ENCODE measurements at places on chromosomes 6 and 20. TPM values are rescaled to one million over a fixed set of nuclear protein-coding genes. Genes with fewer than 3 reads are reported as not detected.

DNA sequence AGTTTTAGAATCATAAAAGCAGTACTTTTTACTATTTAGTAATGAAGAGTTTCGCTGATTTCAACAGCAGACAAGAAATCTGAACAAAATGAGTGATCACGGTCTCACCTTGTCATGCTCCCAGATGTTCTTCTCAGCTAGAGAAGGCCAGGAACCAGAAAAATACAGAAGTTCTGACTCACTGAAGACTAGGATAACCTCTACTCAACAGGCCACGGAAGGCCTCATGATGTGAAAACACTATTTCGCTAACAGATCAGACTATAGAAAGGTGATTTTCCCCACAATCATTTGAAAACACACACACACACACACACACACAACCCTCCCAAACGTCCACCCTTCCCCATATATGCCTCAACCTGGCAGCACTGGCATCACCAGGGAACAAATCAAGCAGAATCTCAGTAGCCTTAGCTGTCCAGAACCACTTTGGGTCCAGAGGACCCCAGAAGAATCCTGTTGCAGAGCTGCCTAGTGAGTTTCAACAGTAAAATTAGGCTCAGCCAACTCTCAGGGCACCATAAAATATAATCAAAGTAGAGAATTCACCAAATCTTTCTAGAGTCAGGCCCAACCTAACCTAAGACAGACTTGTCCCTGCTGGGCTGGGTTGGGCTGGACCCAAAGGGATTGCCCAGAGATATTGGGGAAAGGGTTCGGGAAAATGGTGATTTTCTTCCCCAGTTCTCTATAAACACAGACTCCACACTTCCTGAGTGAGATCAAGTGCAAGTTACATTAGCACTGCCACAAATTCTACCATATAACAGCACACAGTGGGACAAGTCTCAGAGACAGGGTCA lies 7.9 kb downstream of the EXOC2 start:
- no peak for DNase-seq

GRCh38 chr6:56370127-56370540 lies 122.8 kb upstream of the COL21A1 start:
- DNase-seq, result no peak

GTF2H4 gene
- 73.8 TPM for total RNA-seq

- no peak for DNase-seq
These were observed 18.6 kb downstream of the CMTR1 start for GRCh38 chr6:37451441-37452193.

DNA sequence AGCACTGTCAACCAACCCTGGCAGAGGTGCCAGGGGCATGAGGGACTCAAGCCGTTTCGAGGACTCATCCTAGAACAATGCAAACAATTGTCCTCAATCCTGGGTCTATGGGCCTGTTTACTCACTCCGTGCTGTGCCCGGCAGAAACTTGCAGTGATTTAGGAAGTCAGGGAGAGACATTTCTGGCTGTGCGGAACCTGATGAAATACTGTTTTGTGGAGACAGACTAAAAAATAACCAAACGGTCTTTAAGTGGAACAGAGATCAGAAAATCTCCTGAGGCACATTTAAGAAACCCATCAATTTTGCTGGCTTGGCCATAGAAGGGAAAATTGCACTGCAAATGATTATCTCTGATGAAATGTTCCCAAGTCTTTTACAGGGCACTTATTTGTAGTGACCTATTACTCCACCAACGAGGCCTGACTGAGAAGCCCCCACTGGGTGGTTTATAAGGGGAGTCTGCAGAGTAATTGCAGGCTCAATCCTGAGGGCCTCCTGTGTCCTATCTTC lies 79.8 kb upstream of the KCNK16 start:
- DNase-seq, result no peak

DNA sequence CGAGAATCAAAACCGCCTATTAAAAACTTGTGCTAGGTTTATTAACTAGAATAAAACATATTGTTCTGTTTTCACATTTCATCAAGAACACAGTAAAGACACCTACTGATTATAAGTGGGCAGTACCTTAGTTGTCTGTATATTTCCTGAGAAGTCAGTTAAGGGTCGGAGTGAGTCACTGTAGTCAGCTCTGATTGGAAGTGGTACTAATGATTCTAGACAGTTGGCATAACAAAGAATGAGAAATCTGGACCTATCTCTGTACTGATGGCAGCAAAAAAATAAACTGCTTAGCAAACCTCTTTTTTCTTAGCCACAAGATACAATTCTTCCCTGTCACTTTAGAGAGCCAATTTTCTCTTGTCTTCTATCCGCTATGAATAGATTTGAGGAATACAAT lies 387.3 kb upstream of the ADGRB3 start:
- no peak for DNase-seq

CNR1 gene
- 0.63 TPM for total RNA-seq

SSTR4 gene
- not detected for total RNA-seq

GRCh38 chr20:46798430-46798829 lies 89.0 kb downstream of the SLC2A10 start:
- DNase-seq, result no peak

DNA sequence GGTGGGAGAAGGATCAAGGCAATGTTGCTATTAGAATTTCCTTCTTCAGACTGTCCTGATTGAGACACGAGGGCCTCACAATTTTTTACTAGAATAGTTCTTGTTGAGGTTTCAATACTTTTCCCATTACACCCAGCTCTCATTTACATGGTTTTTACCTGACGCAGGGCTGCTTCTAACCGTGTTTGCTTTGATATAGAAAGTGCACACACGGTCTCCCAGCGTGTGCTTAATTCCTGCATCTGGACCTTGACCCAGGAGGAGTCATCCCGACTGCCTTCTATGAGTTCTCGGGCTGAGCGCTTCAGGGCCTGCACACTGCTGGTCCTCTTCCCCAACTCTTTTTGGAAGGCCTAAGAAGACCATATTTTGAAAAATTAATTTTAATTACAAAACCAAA lies 160.2 kb downstream of the DST start:
- no peak for DNase-seq

PACSIN1 gene
- total RNA-seq, result not detected

ABHD16B gene
- not detected for total RNA-seq

- DNase-seq, result no peak
These were observed 192.7 kb downstream of the ARHGAP18 start for GRCh38 chr6:129517288-129517687.

NTSR1 gene
- total RNA-seq, result not detected

PGBD1 gene
- total RNA-seq, result 1.7 TPM

DNA sequence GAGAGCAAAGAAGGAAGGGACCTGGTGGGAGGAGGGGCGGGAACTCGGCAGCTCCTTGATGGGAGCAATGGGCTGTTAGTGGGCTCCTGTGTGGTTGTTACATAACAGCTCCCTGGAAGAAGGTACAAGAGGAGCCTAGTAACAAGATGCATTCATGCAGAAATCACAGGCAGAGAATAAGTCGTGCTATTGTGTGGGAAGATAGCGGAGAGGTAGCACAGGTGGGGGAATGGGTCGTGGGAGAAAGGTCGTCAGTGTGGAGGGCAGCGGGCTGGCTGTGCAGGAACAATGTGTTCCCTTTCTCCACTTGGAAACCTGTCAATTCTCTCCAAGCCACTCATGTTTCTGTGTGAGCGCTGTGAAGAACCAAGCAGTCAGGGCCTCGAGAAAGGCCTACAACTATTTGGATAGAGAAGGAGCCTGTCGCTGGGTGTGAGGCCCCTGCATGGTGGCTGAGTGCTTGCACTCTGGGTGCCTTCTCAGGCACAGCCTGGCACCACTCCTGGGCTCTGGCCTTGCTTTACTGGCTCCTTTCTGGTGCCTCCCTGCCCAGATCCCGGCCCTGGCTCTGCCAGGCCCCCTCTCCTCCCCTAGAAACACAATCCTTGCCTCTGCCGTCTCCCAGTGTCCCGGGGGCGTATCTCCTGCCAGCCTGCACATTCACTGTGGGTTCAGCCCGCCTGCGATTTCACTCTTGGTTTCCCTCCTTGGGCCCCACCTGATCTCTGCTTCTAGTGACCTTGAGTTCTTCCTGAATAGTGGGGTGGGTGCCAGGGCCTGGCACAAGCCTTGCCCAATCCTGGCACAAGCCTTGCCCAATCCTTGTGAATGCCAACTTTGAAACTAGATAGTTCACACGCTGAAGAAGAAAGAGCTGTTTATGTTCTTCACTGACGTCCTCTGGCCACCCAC lies 7.4 kb upstream of the FGD2 start:
- no peak for DNase-seq

GRCh38 chr20:37943501-37944455 lies 40.9 kb downstream of the VSTM2L start:
- DNase-seq, result no peak

COL21A1 gene
- not detected for total RNA-seq

GRCh38 chr20:4688305-4688704 lies 33.4 kb upstream of the PRND start:
- no peak for DNase-seq

GRCh38 chr20:17485017-17485416 lies 46.2 kb downstream of the BFSP1 start:
- DNase-seq, result no peak

- no peak for DNase-seq
These were observed 204.7 kb upstream of the EXOC2 start for GRCh38 chr6:897528-898207.

OTOR gene
- total RNA-seq, result not detected

DNA sequence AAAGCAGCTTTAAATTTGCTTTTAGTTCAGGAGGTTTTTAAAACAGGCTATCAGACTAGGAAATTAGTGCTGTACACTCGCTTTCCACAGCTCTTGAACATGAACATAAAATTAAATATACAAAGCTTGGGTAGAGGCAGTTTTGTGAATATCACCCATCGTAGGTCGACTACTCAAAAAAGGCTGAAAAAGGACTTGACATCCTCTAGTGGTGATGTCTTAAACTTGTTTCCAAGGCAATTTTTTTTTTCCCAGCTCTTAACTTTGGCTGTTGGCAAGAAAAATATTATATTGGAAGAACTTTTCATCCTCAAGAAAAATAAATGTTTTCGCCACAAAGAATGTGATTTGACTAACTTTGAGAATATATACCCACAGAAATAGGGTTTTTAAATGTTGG lies 2.9 kb downstream of the MAP7 start:
- no peak for DNase-seq

DNA sequence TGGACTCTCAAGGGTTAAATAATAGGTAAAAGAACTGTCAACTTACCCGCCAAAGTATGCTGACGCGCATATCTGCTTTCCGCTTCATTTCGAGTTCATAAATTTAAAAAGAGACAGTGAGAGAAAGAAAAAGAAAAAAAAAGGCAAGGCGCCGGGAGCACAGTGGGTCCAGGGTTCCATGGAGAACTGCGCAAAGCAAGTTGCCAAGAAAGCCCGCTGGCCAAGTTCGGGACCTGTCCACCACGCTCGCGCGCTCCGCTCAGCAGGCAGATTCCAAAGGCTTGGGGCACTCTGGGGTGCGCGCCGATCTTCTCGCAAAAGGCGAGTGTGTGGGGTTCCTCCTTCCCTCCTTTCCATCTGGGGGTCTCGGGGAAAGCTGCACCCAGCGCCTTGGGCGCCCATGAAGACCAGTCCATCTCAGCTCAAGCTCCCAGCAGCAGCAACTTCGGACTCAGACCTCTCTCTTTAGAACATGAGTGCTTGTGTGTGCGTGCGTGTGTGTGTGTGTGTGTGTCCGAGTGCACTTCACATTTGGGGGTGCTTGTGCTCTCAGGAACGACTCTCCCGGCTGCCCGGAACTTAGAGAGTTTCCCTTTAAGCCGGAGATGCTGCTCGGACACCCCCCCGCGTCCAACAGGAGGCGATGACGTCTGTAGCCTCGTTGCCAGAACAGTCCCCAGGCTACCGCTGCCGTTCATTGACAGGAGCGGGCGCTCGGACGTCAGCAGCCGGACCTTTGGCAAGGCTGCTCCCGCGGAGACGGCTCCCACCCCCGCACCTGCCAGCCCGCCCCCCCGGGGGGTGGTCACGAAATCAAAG lies 180.0 kb downstream of the TBXT start:
- DNase-seq, result no peak

DNA sequence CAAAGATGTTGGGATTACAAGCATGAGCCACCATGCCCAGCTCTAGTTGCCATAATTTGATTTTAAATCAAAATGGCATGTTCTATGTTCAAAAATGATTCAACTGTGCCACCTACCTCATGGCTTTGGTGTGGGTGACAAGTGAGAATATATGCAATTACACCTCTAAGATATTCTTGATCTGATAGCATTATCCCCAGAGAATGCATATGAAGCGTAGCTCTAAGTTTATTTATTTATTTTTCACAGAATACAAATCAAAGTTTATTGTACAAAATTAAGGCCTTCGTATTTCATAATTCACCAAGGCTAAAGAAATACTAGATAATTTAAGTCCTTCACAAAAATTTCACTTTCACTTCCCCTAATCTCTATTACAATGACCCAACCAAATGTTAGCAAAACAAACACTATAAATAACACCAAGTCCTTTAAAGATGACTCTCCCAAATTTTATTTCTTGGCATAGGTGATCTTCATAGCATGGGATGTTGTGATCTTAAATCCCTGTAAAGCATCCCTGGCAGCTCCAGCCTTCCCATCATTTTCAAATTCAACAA lies 205.9 kb upstream of the TAB2 start:
- no peak for DNase-seq

EPPIN gene
- total RNA-seq, result not detected
